ENCODE measurements at places on chromosomes 12 and 14.

DNA sequence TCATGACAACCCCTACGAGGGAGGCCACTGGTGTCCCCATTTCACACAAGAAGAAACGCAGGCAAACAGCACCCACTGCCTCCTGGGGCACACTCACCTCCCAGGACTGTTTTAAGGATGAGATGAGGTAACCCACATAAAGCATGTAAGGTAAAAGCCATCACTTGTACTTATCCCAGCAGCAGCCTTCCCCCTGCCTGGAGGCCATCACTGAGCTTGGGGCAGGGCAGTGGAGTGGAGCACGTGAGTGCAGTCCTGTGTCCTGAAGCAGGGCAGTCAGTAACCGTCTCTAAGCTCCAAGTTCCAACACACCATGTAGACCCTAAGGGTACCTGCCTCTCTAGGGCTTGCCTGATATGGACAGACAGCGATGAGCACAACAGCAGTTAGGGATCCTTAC, 1.7 kb downstream of the POLE start:
- no peak for DNase-seq

DNA sequence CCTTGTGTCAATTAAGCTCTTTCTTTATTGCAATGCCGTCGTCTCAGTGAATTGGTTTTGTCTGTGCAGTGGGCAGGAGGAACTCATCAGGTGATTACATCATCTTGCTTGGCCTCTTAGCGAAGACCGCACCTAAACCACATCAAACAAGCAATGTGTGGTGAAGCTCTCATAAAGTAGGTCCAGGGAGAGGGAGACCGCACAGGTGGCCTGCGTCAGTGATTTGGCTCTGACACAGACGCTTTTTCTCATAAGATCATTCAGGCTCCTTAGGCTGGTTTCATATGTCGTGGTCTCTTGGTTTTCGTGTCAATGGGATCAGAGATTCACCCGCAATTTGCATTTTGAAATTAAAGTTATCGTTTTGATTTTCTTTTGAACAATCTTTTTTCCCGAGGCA, 6.7 kb upstream of the TESC start:
- peak; percentile 17 for DNase-seq

DNA sequence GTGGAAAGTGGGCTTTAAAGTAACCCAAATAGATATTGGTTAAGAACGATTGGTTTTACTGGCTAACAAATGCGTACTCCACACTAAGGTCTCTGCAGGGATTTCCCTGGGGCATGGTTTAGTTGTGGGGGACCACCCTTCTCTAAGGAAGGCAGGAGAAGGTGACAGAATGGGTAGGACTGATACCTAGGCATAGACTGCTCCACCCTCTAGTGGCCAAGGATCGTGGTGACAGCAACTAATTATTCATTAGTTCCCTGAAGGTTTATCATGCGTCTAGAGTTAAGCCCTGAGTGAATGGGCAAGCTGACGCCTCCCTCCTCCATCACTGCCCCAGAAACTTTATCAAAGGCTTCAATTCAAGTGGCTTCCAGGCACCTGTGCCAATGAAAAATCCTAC, 9.1 kb downstream of the FAM181A start:
- DNase-seq: no peak

- no peak for DNase-seq
Observed at GRCh38 chr12:54052438-54053002, 1.1 kb upstream of the HOXC4 start.

DNA sequence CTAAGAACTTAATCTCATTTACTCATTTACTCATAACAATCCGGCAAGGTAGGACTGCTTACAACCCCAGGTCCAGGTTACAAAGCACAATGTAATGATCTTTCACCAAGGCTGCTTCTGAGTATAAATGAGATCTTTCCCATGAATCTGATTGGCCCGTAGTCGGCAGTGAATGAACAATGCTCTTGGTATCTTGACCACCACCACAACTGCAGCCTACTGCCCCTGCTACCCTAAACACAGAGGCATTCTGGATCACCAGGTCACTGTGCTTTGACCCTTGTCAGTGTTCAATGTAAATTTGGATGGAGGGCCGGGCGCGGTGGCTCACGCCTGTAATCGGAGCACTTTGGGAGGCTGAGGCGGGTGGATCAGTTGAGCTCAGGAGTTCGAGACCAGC, 15.9 kb downstream of the FAM181A start:
- no peak for DNase-seq

- no peak for DNase-seq
Observed at GRCh38 chr14:69059658-69060623, 80.8 kb upstream of the ACTN1 start.

DNA sequence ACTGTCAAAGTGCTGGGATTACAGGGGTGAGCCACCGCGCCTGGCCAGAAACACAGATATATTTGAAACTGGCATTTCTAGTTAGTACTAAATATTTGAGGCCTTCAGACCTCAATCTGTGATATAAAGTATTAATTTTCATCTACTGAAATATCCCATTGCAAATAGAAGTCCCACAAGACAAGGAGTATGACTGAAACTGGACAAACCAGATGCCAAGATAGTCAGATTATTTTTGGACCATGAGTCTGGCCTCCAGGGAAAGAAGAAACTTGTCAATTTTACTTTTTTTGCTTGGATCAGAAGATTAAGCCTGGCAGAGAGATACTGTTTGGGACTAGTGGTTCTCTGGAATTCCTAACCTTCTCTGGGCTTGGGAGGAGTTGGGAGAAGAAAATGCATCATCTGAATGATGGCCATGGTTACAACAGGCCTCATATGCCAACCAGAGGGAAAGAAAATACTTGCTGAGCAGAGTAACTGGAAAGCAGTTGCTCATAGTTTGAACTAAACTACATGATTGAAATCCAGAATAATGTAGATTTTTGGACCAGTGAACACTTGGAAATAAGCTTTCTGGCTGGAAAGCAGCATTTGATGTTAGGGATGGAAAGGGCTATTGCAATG, 2.9 kb upstream of the SMOC1 start:
- no peak for DNase-seq

GRCh38 chr12:13536219-13536910, 339.8 kb downstream of the EMP1 start:
- no peak for DNase-seq

- DNase-seq: no peak
Observed at GRCh38 chr14:28975084-28975483, 208.5 kb downstream of the FOXG1 start.

DNA sequence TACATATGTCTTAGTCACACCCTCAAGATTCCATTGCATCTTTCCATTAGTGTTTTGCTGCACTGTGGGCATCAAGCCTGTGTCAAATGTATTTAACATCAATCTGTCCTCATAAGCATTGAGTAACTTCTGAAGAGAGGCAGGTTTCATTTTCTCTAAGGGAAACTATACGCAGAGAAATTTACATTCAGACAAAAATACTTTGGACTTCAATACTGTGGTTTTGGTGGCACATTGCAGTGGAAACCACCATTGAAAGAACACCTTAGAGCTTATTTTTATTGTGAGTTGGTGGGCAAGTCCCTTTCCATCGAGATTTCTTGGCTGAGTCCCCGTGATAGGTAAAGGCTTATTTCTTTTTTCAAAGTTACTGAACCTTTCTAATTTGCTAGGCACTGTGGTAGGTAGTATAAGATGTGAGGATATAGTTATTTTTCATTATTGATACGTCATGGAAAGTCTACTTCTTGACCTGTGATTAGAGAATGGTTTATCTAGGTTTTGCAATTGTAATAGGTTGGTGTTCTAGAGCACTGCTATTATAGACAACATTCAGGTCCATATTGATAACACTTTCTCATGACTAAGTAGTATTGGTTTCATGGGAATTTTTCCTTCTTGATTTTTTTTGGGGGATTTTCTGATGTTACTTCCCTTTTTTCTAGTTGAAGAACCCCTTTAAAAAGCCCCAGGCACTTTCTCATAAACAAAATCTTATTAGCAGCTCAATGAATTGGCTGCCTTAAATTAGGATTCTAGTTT, 81.9 kb downstream of the CFAP54 start:
- DNase-seq: no peak
